Endothelial cell (in vitro differentiated cells): ENCODE measurements at places on chromosomes 4 and X.

DNA sequence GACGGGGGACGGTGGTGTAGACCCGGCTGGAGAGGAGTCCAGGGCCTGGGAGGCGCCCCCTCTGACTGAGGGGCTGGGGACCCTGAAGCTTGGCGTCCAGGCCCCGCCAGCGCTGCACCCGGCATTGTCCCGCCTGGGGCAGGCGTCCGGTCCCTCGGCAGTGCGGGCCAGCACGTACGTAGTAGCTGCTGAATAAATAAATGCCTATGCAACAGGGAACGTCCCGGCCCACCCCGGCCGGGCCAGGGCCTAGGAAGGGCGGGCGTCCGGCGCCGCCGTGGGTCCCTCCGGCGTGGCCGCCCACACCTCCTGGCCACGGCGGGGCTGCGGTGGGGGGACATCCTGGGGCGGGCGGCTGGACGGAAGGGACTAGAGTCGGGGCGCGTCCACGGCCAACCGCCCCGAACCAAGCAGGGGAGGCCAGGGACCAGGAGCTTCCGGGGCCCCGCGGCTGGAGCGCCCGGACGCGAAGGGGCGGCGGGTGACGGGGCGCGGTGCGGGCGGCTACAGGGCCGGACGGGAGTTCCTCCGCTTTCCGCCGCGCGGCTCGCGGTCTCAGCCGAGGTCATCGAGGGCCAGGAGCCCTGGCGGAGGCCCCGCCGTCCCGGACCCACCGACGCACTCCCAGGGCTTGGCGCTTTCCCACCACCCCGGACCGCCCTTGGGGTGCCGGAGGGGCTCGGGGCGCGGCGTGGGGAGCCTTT is 886 bp upstream of the WWC2 start:
- DNase-seq: peak; percentile 69

DNA sequence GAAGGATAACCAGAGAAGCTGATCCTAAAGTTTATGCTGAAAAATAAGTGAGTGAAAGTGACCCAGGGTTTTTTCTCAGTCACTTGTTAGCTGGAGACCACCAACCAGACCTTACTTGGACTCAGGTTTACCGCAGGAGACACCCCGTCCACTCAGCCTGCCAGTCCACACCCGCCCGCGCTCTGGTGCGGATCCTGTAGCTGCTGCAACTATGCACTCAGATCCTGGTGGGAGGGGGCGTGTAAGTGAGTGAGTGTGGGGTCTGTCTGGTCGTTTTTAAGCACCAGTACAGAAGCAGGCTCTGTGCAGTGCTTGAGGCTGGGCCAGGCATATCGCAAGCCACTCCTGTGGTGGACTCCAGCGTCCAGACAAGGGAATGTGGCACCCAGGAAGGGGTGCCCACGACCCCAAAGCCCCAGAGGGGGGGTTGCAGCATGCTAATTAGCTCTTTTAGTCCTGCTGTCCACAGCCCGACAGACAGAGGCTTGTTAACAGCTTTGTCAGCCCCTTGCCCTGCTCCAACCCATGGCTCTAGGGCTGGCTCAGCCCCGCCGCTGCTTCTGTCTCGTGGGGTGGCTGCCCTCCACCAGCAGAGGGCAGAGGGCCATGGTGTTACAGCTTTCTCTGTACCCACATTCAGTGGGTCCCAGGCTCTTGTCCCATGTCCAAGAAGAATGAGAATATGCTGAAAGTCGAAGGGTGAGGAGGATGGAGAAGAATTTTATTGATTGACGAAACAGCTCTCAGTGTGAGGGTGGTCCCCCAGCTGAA is 40.4 kb upstream of the PPP1R2C start:
- DNase-seq: no peak

DNA sequence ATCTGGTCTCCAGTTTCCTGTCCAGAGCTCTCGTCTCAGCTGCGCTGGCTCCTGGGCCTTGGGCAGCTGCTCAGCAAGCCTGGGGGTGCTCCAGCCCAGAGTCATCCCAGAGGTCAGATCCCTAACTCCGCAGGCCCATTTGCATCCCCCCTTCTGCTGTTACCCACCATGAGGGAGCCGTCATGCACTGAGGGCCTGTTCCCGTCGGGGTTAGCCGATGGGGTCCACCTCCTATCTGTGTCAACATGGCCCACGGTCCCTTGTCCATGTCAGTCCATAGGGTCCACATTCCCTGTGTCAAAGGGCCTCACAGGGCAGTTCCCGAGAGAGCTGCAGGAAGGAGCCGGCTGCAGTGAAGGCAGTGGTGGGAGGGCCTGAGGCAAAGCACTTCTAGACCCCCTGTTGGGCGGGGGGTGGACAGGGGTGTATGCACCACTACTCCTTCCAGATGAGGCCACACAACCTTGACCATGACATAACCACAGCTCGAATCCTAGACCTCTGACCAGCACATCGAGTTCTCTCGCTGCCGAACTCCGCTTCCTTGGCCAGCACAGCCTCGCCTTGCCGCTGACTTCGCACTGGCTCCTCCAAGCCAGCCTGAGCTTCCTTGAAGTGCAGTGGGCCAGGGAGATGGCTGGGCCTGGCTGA is 24.9 kb downstream of the WDR1 start:
- DNase-seq: no peak

GRCh38 chr4:76696109-76696508 is 201.8 kb downstream of the SOWAHB start:
- DNase-seq: peak; percentile 35

GRCh38 chrX:37995428-37995827 is 10.9 kb upstream of the SYTL5 start:
- no peak for DNase-seq

- no peak for DNase-seq
These were observed 224.4 kb downstream of the CLCN4 start for GRCh38 chrX:10381193-10381592.

- no peak for DNase-seq
These were observed 4.7 kb upstream of the HELT start for GRCh38 chr4:185013417-185014125.

DNA sequence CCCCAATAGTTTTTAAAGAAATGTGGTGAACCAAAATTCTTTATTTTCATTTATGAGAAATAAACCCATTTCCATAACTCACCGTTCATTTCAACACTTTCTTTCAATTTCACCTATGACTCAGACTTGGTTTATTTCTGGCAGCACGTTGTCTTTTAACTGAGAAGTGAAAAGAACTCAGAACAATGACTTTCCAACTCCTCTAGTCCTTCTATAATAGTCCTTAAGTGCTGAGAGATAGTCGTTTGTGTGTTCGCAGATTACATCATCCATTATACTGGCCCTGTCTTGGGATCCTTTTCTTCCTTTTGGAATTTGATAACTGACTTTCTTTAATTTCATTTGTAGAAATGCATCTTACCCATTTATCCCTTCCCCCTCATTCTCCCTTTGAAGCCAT is 113.6 kb downstream of the GLUD2 start:
- DNase-seq: no peak
